ENCODE measurements at places on chromosomes 2 and 18.

DNA sequence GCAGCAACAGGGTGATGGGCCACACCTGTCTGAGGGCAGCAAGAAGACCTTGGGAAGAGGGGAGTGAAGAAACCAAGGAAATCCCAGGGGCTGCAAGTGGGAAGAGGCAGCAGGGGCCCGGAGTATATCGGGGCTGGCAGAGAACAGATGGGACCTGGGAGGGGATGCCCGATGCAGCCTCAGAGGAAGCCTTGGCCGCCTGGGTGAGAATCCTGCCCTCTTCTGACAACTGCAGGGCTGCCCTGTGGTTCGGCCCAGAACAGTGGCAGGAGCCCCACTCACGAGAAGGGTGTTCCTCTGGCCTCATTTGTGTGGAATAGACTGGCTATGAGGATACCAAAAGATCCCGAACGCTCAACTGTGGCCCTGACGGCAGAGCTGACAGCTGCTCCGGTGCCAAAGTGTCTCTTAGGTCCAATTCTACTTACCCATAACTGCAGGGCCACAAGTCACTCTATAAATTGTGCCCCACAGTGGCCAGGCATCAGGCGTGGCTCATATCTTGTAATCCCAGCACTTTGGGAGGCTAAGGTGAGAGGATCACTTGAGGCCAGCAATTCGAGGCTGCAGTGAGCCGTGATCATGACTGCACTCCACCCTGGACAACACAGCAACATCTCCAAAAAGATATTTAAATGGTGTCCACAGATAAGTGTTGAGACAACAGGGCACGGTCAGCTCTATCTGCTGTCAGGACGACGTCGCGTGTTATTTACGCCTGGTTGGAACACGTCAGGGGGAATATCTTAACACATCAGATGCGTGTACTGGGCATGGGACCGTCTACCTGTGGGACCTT is 23.6 kb upstream of the ID2 start:
- no peak for DNase-seq

- DNase-seq, result no peak
Observed at GRCh38 chr2:64478502-64479230, 24.7 kb downstream of the LGALSL start.

GRCh38 chr2:175576270-175576669 is 394.8 kb upstream of the ATP5MC3 start:
- DNase-seq, result no peak

DNA sequence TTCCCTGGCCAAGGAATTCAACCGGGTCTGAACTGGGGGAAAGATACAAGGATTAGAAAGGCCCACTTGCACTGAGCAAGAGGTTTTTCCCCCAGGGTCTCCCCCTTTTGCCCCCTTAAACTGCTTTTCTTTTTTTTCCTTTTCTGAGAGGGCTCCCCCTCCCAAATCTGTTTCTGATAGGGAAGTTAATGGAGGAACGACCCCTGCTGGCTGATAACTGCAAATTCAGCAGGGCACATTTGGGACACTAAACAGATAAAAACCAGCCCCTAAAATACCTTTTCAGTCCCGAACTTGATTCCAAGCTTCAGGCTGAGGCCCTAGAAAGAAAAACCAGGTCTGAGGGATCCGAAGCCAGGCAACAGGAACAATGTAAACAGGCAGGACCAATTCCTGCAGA is 1012.4 kb upstream of the CRIM1 start:
- DNase-seq, result no peak

- peak; percentile 26 for DNase-seq
Observed at GRCh38 chr18:998936-999335, 94.3 kb downstream of the ADCYAP1 start.

DNA sequence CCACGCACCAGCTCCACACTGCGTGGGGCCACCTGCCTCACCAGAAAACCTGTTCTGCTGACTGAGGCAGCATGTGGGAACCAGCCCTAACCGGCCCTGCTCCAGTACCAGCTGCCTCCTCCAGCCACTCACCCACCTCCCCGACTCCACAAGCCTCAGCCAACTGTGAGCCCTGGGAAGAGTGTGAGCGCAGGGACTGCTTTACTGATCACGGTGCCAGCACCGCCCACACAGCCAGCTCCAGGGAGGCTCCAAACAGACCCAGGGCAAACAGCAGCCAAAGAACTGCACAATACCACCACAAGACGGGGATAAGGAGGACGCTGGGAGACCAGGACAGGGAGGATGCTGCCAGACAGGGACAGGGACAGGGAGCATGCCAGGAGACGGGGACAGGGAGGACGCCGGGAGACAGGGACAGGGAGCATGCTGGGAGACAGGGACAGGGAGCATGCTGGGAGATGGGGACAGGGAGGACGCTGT is 28.4 kb downstream of the EIPR1 start:
- DNase-seq, result no peak

DNA sequence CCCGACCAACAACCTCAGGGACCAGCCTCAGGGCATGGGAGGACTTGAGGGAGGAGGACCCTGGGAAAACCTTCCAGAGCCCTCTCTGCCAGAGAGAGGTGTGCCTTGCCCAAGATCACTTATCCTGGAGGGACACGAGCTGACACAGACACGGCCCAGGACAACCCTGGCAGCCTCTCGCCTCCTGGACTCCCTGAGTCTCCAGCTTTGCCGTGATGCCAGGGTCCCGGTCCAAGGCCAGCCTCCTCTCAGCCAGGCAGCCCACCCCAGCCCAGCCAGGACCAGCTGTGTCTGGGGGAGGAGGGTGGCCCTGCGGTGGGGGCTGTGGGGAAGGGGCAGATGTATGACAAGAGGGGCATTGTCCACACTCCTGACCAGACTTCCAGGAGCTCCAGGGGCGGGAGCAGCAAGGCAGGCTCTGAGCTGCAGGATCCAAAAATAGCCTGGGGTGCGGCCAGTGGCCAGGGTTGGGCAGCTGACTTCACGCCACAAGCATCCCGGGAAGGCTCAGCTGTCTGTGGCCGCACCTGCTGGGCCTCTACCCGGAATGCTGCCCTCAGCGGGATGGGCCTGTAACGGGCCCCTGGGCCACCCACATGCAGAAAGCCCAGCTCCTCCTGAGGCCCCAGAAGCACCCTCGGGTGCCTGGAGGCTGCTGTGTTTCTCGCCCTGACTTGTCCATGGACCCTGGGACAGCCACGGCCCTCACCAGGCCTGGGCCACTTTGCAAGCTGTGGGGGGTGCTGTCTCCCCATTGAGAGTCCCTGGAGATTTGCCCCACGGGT is 65.5 kb upstream of the GPC1 start:
- DNase-seq, result peak; percentile 95

GRCh38 chr2:163646687-163647086 is 89.1 kb downstream of the FIGN start:
- no peak for DNase-seq

GRCh38 chr2:179843541-179843940 is 17.9 kb downstream of the ZNF385B start:
- DNase-seq, result no peak

DNA sequence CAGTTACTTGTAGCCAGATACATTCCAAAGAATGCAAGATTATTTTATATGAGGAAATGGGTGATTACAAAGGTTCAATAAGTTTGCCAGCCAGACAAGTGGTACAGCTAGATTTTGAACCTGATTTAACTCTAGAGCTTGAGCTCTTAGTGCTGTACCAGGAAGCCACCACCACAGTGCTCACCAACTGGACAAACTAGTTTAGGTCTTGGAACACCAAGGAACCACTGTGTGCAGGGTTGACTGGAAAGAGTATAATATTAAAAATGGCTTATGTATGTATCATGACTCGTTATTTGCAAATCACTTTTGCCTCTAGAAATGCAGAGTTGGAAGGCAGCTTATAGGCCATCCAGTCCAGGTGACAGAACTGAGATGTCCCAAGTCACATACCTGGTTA is 177.2 kb downstream of the TXNL1 start:
- no peak for DNase-seq

GRCh38 chr18:57776767-57777166 is 26.3 kb downstream of the ATP8B1 start:
- no peak for DNase-seq

DNA sequence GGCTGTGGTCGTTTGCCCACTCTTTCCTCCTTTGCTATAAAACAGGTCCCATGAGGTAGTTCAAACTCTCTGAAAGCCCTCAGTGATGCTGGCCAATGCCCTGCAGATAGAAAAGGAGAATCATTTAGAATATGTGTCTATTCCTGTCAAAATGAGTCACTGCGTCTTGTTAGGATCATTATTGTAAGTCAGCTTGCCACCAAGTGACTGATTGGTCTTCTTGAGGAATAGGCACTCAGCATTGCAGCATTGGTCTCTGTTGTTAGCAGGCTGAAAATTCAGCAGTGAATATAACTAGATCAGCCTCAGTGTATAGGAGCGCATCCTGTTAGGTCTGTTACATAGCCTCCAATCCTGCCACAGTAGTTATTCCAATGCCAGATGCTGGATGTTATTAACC is 28.9 kb downstream of the PRKRA start:
- DNase-seq, result no peak

GRCh38 chr2:227772197-227772661 is 26.5 kb downstream of the SCYGR8 start:
- no peak for DNase-seq

GRCh38 chr2:104758199-104758620 is 95.7 kb upstream of the POU3F3 start:
- DNase-seq, result no peak

DNA sequence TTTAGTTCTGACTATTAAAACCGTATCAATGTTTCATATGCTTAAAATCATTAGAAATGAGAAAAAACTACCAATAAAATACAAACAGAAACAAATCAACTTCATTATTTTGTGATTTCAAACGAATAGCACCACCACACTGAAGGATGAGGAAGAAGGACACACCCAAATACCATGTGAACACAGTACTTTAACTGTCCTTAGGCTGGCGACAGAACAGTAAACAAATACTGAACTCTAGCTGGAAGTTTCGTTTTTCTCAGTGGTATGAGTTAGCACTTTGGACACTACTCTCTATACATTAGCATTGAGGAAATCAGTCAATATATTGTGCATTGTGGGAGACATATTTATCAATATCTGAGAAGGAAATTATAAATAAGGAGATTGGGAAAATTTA is 202.4 kb upstream of the AGAP1 start:
- DNase-seq, result no peak

DNA sequence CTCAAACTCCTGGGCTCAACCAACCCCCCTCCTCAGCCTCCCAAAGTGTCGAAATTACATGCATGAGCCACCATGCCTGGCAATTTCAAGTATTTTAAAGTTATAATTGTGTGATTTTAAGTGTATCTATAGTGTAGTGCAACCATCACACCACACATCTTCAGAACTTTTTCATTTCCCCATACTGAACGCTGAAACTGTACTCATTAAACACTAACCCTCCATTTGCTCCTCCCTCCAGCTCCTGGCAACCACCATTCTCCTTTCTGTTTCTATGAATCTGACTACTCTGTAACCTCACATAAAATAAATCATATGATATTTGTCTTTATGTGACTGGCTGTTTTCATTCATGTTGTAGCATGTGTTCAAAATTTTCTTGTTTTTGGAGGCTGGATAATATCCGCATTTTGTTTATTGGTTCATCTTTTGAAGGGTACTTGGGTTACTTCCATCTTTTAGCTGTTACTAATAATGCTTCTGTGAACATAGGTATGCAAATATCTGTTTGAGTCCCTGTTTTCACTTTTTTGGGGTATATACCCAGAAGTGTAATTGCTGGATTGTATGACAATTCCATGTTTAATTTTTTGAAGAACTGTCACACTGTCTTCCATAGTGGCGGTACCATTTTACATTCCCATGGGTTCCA is 188.2 kb downstream of the PLCL1 start:
- DNase-seq, result no peak

DNA sequence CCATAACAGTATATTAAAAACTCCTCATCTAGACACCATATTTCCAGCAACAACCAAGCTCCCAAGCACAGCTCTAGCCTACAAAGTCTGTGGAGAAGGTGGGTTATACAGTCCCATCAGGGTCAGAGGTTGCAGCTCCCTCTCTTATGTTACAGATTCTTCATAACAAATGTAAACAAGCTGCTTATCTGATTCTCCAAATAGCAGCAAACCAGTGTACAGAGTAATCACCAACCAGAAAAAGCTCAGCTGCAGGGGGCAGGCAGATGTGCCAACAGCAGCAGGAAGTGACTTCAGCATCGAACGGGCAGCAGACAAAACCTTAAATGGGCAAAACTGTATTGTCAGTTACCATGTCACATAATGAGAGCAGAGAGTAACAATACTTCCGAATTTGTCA is 52.9 kb upstream of the NABP1 start:
- DNase-seq, result peak; percentile 86

DNA sequence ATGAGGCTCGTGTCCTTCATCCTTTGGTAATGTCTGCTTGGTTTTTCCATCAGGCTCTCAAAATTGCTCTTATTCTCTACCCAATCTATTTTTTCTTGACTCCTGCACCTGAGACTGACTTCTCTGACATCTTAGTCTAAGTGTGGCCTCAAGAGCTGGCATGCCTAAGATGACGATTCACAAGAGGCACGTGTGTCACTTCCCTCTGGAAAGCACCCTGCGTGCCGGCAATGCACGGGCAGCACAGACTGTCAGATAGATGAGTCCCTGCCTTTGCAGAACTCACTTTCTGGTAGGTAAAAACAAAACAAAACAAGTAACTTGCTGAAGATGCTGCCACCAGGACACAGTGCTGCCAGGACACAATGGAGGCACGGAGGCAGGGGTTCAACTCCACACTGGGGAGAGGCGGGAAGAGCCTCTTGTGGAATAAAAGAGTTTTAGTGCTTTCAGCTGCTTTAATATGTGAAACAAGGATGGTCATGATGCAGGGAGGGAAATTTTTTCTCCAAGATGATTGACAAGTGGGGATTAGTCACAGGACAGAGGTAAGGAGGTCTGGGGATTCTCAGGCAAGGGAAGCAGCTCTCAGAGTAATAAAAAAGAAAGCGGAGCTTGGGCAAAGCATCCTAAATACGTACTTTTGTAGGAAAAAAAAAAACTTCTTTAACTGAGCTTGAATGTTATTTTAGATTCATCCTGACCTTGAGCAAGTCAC is 27.3 kb downstream of the CYB5A start:
- DNase-seq, result no peak

- no peak for DNase-seq
Observed at GRCh38 chr18:25153426-25153825, 198.5 kb downstream of the ZNF521 start.

DNA sequence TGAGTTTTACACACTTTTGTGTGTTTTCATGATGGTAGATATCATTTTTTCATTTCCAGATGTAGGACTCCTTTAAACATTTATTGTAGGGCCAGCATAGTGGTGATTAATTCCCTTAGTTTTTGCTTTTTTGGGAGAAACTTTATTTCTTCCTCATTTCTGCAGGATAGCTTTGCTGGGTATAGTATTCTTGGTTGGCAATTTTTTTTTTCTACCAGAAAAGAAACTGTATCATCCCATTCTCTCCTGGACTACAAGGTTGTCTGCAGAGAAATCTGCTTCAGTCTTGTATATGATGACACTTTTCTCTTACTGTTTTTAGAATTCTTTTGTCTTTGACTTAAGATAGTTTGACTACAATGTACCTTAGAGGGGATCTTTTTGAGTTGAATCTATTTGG is 37.8 kb upstream of the RHOB start:
- DNase-seq, result no peak

- peak; percentile 30 for DNase-seq
Observed at GRCh38 chr18:46856973-46857372, 60.3 kb downstream of the PIAS2 start.

- no peak for DNase-seq
Observed at GRCh38 chr2:162838136-162838497, 450 bp downstream of the KCNH7 start.
